ENCODE measurements at places on chromosomes 7 and 10.

DNA sequence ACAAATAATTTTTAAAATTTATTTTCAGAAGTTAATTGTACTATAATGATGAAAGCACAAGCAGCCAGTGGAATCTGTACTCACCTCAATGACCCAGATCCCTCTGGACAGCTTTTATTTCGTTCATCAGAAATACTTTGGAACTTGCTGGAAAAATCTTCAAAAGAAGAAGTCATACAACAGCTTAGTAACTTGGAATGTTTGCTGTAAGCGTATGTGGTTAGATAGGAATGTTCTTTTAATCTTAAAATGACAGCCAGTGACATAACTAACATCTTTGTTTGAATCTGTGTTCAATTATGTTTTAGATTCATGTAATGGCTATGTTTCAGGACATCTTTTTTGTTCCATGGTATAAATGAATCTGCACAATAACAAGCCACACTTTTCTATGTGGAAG, 26.8 kb downstream of the CFAP69 start:
- no peak for DNase-seq

DNA sequence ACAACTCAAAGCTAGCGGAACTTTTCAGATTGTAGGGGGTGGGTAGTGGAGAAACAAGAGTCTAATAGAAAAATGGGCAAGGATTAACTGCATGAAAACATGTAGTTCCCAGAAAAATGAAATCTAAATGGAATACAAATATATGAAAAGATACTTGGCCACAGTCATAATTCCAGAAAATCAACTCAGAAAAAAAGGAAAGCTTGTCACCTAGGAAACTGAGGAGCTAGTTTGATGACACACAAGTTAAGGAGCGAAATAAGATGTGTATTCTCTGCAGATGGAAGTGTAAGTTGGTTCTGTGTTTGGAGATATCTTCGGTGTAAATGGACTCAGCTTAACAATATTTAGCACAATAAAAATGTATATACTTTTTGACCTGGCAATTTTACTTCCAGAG, 52.7 kb downstream of the TRIL start:
- DNase-seq = no peak

DNA sequence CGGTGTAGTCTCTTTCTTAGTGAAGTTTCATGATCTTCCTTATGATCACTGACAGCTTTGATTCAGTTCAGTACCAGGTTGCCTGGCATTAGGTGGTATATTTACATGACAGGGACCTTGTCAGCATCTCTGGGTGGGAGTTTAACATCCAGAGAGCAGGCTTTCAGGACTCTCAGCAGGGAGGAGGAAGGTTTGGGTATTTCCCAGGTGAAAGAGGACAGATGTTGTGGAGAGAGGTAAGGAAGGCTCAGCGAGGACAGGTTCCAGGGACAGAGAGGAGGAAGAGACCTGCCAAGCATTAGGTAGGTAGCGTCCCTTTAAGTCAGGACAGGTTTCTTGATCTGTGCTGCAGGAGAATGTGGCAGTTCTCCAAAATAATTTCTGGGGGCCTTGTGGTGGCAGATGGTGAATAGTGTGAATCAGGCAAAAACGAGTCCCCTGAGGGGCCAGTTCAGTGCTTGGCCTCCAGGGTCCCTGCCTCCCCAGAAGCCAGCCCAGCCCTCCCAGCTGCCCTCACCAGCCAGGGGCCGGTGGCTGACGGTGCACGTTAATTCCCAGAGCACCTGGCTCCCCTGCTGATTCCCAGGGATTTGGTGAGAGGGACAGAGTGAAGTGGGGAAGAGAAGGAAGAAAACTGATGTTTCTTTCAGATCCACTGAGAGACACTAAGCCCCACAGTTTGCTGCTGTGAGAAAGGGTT, 82.0 kb downstream of the VWC2 start:
- DNase-seq = no peak

GRCh38 chr7:37131855-37132254, 316.8 kb downstream of the ELMO1 start:
- no peak for DNase-seq
